ENCODE measurements at places on chromosomes 1 and 21. TPM values are rescaled to one million over a fixed set of nuclear protein-coding genes. Genes with fewer than 3 reads are reported as not detected.

FNDC5 gene
- not detected for total RNA-seq

- peaks cover 12% of the 10 kb centered on the region for H3K4me1 ChIP-seq
- no peaks in the 10 kb centered on the region for H3K36me3 ChIP-seq
- no peak overlapping the region for H3K4me3 ChIP-seq
- H3K27me3 ChIP-seq = peaks cover 21% of the 10 kb centered on the region
Observed at GRCh38 chr21:45823100-45823681, 158.4 kb upstream of the COL6A1 start.

VASH2 gene
- total RNA-seq = 0.55 TPM

GPR61 gene
- not detected for total RNA-seq

GRCh38 chr21:28822486-28823335, 170.0 kb downstream of the LTN1 start:
- DNase-seq = peak; percentile 45
- no peak overlapping the region for H3K27ac ChIP-seq
- H3K36me3 ChIP-seq = no peaks in the 10 kb centered on the region
- no peaks in the 10 kb centered on the region for H3K27me3 ChIP-seq
- no peaks in the 10 kb centered on the region for H3K4me1 ChIP-seq

VTCN1 gene
- 3.6 TPM for total RNA-seq

FGR gene
- not detected for total RNA-seq

MSH4 gene
- total RNA-seq = 0.50 TPM

- H3K36me3 ChIP-seq = no peaks in the 10 kb centered on the region
- H3K27me3 ChIP-seq = no peaks in the 10 kb centered on the region
- no peak for DNase-seq
Observed at GRCh38 chr1:101128211-101128727, 102.7 kb upstream of the DPH5 start.

DNA sequence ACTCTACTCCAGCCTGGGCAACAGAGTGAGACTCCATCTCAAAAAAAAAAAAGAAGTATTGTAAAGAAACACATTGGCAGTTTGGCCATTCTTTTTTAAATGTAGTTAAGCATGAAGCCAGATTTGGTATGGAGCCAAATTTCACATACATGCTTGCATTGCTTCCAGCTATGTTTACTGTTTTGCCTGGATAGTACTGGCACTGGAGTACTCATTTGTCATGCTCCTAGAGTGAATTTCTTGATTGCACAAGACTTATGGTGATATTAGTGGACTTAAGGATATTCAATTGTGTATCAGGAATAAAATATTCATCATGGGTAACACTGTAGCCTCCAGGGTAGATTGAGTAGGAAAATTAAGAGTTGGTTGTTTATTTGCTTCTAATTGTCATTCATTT, 24.5 kb upstream of the SLC9A1 start:
- no peak overlapping the region for H3K4me3 ChIP-seq
- H3K27me3 ChIP-seq = no peaks in the 10 kb centered on the region
- no peak for DNase-seq

PLEKHN1 gene
- 9.1 TPM for total RNA-seq

- no peaks in the 10 kb centered on the region for H3K27me3 ChIP-seq
- no peak overlapping the region for H3K27ac ChIP-seq
- H3K4me1 ChIP-seq = peaks cover 9% of the 10 kb centered on the region
- no peaks in the 10 kb centered on the region for H3K36me3 ChIP-seq
- H3K4me3 ChIP-seq = no peak overlapping the region
Observed at GRCh38 chr1:152884966-152885624, 7.0 kb downstream of the SMCP start.

PER3 gene
- total RNA-seq = 32.9 TPM

DNA sequence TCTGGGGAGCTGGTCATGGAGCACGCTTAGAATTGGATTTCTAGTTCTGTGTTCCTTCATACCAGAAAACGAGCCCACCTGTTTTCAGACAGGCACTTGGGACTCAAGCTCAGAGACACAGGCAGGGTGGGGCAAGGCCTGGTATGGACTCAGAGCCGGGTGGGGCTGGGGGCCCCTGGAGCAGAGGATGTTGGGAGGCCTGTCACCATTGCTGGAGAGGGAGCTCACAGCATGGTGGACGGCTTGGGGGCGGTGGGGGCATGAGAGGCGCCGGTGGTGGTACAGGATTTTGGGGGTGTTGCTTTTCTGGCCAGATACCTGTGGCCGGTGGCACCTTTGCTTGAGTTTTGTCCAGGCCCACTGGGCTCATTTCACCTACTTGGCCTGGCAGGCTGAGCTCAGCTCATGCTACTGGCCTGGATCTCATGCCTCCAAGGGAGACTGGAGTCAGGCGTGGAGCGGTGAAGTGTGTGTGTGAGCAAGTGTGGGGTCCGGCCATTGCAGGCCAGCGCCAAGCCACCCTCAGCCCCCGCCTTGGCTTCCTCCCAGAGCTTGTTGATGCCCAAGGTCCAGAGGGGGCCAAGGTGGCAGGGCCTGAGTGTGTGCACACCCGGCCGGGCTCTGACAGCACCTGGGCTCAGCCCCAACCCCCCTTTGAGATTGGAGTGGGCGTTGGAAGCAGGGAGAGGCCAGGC, 8.7 kb downstream of the SLX9 start:
- H3K4me1 ChIP-seq = no peaks in the 10 kb centered on the region
- H3K36me3 ChIP-seq = no peaks in the 10 kb centered on the region
- H3K27me3 ChIP-seq = no peaks in the 10 kb centered on the region
- no peak overlapping the region for H3K27ac ChIP-seq
- DNase-seq = no peak

DNA sequence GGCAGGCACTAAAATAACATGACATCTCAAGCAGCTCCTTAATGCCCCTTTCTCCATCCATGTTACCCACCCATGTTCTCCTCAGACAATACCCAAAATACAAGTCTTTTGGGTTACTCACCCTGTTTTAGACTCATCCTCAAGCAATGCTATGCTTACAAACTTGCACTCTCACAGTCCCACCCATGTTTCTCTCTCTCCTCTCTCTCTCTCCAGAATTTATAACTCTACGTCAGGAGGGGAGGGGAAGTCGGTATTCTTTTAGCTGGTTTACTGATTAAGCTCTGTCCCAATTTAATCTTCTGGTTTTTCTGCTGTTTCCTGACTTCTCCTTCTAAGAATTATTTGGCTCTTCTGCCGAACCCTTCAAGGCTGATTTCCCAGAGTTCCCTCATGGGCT, 98.0 kb upstream of the NR5A2 start:
- no peak overlapping the region for H3K4me3 ChIP-seq
- H3K36me3 ChIP-seq = no peaks in the 10 kb centered on the region
- H3K4me1 ChIP-seq = no peaks in the 10 kb centered on the region
- no peak for DNase-seq
- H3K27me3 ChIP-seq = no peaks in the 10 kb centered on the region

DNA sequence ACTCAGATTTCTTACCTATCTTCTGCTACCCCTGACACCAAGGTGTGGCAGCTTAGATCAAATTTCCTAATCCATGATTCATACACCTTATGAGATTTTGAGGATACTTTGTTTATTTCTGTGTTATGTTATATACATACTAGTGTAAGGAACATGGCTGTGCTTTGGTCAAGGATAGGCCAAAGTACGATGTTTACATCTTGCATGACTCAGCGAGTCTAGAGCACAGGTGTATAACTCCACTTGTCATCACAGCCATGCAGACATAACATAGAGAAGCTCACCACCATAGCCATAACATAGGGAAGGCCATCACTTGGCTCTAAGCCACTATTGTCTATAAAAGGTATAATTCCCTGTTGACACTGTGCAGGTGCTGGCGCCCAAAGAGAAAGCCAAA, 61.2 kb downstream of the GBP6 start:
- peaks cover 10% of the 10 kb centered on the region for H3K4me1 ChIP-seq
- DNase-seq = peak; percentile 34
- H3K27ac ChIP-seq = no peak overlapping the region
- no peaks in the 10 kb centered on the region for H3K36me3 ChIP-seq
- no peak overlapping the region for H3K4me3 ChIP-seq

LRRC42 gene
- total RNA-seq = 82.7 TPM

DNA sequence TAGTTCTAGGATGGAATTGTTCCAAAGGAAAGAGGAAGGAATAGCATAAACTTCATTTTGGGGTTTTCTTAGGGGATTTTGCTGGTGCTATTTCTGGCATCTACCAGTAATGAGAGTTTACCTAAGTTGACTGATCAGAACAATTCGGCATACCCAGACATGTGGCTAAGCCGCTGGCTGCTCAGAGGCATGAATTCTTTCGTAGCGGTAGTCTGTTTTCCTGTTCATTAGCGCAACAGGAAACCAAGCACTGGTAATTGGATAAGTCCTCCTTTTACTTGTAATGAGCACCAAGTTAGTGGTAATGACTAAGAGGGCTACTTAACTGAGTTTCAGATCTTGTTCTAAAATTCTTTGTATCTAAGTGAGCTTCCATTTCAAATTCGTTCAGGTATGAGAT, 38.6 kb downstream of the C21orf91 start:
- H3K27ac ChIP-seq = no peak overlapping the region
- H3K27me3 ChIP-seq = no peaks in the 10 kb centered on the region
- no peak overlapping the region for H3K4me3 ChIP-seq
- no peaks in the 10 kb centered on the region for H3K36me3 ChIP-seq
- no peaks in the 10 kb centered on the region for H3K4me1 ChIP-seq

DNA sequence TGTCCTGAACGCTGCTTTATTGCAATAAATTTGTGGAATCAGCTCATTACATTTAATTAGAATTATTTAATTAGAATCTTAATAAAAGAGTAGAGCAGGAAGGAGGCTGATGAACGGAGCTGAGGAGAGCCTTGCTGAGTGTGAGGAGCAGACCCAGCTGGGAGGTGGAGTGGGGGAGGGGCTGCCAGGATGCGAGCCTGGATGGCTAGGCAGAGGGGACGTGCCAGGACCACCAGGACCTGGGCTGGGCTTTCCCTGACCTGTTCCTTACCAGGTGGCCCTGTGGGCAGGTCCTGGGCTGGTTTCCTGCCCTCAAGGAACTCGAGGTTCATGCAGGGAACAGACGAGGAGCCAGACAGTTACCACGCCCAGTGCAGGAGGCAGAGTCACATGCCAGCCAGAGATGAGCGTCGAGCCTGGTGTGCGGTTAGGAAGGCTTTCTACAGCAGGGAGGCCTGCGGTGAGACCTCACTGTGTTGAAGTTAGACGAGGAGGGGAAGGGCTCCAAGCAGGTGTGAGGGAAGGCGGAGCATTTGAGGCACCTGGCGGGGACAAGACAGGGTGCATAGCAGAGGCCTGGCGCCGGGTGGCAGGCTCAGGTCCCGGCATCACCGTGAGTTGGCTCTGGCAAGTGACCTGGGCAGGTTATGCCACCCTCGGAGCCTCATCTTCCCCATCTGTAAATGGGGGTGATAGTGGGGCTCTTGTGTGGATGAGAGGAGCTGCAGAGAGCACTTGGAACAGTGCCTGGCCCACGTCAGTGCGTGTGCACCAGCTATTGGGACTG, 33.9 kb downstream of the LDLRAP1 start:
- no peaks in the 10 kb centered on the region for H3K36me3 ChIP-seq
- peaks cover 34% of the 10 kb centered on the region for H3K4me1 ChIP-seq
- H3K27me3 ChIP-seq = no peaks in the 10 kb centered on the region
- no peak overlapping the region for H3K4me3 ChIP-seq

CRNN gene
- total RNA-seq = not detected

DNA sequence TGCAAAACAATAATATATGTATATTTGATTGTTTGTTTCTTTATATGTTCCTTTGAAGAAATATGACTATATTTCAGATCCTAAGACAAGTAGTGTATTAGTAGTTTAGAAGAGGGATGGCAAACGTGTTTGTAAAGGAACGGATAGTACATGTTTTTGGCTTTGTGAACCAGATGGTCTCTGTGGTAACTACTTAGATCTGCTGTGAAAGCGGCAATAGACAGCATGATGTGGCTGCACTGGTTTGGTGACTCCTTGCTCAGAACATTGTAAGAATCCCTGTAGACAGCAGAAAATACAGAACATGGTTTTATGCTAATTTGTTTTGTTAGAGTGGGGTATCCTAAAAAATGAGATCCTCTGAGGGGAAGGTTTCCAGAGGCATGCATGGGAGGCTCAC, 3.1 kb downstream of the ACADM start:
- no peak overlapping the region for H3K27ac ChIP-seq
- DNase-seq = no peak
- 0 out of 2 replicates have a peak, but pooled peaks cover 2% of the 10 kb centered on the region for H3K36me3 ChIP-seq
- H3K27me3 ChIP-seq = no peaks in the 10 kb centered on the region
- peaks cover 17% of the 10 kb centered on the region for H3K4me1 ChIP-seq

BMP8B gene
- 2.4 TPM for total RNA-seq

Measured in PC-9 (cell line).